ENCODE measurements at places on chromosomes 13 and 19.
A peak's percentile ranks its signal among the peaks of the same experiment; 100 is the strongest.

GRCh38 chr13:100836711-100837110 is 162.1 kb upstream of the TMTC4 start:
- peak; percentile 32 for DNase-seq

DNA sequence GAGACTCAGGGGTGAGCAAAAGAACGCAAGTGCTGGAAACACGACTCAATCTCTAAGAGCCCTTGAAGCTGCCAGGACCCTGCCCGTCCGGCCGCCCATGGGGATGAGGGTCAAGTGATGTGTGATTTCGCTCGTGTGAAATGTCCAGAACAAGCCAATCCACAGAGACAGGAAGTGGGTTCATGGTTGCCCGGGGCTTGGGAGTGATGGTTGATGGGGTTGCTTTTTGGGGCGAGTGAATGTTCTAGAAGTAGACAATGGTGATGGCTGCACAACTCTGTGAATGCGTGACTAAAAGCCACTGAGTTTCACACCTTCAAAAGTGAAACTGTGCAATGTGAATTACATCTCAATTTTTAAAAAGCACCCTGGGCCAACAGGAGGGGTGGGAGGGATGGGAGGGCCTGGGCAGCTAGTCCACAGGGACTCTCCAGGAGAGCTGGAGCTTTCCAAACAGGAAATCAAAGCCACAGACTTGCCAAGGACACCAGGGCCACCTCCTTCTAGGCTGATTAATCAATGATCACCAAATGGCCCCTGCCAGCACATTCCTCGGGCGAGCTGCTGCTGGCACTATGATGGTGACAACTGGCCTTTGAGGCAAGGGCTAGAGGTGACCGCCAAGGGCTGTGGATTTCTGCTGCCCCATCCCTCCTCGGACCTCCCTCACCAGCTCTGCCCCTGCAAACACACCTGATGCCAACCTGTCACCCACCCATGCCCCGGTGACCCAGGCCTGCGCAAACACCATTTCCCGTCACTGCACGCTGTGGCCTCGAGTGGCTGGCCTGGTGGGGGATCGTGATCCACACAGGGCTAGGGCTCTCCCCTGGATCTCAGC is 14.0 kb downstream of the DPP9 start:
- no peak for DNase-seq

- DNase-seq = peak; percentile 68
Measured at GRCh38 chr13:31394506-31394905, 194.7 kb downstream of the B3GLCT start.

DNA sequence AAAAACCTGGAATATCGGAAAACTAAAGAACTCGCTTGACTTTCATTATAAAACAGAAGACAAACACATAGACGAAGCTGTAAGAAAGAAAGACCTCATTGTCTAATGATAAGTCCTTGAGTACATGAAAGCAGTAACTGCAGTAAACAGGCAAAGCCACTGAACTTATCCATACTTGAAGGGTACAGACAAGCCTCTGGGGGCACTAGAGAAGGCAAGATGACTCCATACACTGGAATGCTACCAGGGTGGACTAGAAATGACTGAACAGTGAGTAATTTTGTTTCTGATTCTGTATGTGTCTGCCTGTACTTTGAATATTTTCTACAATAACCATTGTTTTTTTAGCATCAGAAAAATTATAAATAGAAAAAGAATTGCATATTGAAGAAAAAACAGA is 507.9 kb downstream of the UQCRFS1 start:
- DNase-seq = peak; percentile 88

DNA sequence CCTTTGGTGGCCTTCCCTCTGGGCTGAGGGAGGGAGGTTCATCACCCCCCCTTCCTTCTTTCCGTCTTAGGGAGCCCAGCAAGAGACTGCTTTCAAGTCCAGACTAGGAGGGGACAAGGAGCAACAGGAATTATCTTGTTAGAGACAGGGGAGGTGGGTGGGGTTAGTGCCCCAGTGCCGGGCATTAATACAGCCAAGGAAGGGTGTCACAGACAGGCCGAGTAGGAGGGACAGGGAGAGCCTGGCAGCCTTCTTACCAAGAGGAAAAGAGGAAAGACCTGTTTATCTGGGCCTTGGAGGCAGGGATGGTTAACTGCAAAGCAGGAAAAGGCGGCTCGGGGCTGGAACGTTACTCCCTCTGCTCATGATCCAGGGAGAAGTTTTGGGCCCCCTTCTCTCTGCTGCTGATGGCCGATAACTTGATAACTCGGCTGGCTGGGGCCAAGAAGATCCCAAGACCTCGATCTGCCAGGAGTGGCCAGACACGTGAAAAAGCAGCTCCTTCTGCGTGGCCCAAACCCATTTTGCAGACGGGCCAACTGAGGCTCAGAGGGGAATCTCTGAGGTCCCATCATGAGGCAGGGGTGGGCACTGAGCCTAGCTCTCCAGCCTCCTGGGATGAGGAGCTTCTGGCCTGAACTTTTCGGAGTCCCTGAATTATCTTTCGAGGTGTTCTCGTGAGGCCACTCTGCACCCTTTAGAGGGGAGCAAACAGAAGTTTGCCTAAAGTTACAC is 79.3 kb downstream of the PTPRS start:
- DNase-seq = no peak

GRCh38 chr13:40319699-40320579 is 346.5 kb downstream of the FOXO1 start:
- no peak for DNase-seq

- DNase-seq = no peak
Measured at GRCh38 chr19:55659822-55660221, 5.0 kb downstream of the U2AF2 start.

DNA sequence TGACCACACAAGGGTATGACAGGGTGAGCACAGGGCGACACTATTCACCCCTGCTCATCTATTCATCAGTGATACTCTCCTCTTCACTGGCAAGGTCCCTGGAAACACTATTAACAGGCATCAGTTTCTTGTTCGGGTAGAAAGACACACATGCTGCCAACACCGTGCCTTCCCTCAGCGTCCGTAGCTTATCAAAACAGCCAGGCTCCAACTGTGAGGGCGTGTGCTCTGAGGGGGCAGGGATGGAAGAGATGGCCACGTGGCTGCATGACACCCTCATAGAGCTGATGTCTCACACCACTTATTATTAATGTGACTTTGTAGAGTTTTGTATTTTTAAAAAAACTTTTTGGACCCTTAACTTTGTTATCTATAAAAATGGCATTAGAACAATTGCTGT is 160.3 kb downstream of the ITGBL1 start:
- no peak for DNase-seq

DNA sequence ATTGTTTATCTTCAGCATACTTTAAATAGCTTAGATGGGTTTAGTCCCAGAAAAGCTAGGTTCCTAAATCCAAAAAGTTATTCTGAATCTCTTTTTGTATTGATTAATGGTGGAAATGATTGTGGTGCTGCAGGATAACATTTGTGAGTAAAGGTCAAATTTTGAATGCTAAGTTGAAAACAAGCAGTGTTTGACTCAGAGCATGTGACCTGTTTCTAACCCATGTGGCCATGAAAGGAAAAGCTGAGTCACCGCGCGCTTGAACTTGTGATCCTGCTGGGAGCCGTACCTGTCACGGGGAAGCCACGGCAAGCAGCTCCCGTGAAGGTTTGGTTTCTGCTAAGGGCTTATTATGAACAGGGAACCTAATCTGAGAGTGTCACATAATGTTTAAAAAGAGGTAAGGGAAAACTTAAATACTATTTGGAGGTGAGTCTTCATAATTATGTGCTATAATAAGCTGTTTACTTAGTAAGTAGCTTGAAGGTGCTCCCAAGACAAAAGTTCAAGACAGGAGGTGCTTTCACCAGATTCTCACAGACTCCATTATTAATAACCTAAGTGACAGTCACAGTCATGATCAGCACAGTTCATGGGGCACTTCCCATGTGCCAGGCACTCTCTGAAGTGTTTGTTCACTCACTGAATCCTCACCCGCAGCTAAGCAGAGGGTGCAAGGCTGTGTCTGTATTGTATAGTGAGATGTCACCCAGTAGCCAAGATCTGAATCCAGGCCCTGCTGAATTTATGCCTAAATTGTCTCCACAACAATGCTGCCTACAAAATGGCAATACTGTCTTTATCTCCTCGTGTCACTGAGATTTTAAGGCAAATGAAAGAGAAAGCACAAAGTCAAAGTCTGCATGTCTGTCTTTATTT is 286.5 kb downstream of the MYO16 start:
- peak; percentile 96 for DNase-seq

GRCh38 chr13:46492946-46493345 is 60.0 kb upstream of the LRCH1 start:
- peak; percentile 11 for DNase-seq

DNA sequence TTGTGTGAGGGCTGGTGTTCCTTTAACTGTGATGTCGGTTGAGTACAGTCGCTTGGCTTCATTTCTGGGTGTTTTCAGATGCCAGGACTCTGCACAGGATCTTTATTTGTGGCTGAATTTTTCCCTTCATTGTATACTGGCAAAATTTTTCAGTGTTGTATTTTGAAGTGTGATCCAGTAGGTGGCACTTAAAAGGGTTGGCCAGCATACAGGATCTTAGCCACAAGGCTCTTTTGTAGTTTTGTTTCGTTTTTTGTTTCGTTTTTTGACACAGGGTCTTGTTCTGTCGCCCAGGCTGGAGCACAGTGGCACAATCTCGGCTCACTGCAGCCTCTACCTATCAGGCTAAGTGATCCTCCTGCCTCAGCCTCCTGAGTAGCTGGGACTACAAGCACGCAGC is 8.7 kb downstream of the FCAR start:
- no peak for DNase-seq

GRCh38 chr13:96768524-96768923 is 225.8 kb downstream of the OXGR1 start:
- DNase-seq = no peak

GRCh38 chr19:47741544-47742140 is 3.7 kb upstream of the NOP53 start:
- DNase-seq = no peak

GRCh38 chr19:41226053-41226873 is 7.2 kb downstream of the AXL start:
- peak; percentile 75 for DNase-seq

GRCh38 chr13:107091861-107092260 is 523.9 kb upstream of the ARGLU1 start:
- no peak for DNase-seq

- no peak for DNase-seq
Measured at GRCh38 chr13:27962128-27962841, 6.8 kb downstream of the CDX2 start.

DNA sequence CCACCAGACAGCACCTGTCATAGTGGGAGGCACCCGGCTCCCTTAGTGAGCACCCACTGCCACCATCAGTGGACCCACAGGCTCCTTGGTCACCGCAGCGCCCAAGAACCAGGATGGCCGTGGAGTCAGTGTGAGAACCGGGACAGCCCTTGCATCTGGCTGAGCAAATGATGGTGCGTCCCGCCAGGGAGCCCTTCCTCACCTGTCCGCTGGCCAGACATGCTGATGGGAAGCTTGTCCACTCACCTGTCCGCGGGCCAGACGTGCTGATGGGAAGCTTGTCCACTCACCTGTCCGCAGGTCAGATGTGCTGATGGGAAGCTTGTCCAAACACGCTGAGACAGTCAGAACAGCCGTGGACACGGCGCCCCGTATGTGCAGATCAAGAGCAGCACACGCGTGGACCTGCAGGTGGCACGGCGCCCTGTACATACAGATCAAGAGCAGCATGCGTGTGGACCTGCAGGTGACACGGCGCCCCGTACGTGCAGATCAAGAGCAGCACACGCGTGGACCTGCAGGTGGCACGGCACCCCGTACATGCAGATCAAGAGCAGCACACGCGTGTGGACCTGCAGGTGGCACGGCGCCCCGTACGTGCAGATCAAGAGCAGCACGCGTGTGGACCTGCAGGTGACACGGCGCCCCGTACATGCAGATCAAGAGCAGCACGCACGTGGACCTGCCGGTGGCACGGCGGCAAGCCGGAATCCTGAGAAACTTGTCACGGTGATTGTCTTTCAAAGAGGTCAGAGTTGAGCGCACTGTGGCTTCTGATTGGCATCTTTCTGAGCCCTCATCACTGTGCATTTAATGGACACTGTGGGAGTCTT is 40.7 kb upstream of the DCUN1D2 start:
- DNase-seq = no peak

- no peak for DNase-seq
Measured at GRCh38 chr13:110168999-110169933, 137.7 kb downstream of the COL4A1 start.

DNA sequence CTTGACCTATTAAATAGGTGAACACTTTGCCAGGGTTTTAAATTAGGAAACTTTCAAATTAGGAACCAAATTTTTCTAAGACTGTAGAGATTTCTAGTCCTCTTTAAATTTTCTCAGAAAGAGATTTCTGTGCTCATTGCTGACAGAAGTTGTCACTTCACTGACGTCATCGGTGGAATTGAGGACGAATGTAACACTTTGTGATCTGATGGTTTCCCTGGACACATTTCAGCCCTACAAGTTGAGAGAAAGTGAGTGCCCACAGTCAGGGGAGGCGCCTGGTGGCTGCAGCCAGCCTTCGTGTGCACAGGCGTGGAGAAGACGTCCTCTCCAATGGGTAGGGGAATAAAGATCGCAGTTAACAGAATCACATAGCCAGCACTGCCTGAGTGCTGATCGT is 396.5 kb upstream of the TSHZ3 start:
- DNase-seq = no peak

- no peak for DNase-seq
Measured at GRCh38 chr19:28609091-28609755, 603.7 kb downstream of the UQCRFS1 start.

- no peak for DNase-seq
Measured at GRCh38 chr19:49357186-49357585, 5.0 kb downstream of the TEAD2 start.

- DNase-seq = peak; percentile 95
Measured at GRCh38 chr13:44300895-44301638, 72.6 kb upstream of the SERP2 start.

DNA sequence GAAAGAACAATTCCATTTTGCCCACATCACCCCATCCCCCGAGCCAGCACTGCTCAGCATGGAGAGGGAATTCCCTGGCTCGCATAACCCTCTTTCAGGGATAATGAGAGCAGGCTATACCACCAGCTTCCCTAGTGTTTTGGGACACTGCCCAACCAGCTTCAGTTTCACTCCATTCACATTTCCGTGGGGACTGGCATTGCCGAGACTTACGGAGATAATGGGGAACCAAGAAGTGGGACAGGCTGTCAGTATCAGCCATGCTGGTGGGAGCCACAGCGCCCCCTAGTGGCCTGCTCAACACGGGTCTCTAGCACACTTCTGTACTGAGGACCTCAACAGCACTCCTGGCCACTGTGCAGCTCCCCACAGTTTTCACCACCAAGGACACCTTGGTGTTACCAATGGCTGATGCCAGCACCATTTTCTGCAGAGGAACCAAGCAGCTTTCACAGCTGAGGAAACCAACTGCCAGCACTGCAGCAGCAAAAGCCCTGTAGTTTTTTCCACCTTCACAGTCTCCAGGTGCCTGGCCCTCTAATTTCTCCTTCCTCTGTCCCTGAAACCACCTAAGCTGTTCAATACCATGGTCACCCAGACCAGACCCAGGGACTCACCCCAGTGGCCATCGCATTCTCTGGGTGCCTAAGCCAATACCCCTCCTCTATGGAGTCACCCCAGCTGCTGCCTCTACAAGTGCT is 23.7 kb downstream of the SLC6A16 start:
- DNase-seq = peak; percentile 18
